ENCODE measurements at places on chromosomes 5 and 9.

DNA sequence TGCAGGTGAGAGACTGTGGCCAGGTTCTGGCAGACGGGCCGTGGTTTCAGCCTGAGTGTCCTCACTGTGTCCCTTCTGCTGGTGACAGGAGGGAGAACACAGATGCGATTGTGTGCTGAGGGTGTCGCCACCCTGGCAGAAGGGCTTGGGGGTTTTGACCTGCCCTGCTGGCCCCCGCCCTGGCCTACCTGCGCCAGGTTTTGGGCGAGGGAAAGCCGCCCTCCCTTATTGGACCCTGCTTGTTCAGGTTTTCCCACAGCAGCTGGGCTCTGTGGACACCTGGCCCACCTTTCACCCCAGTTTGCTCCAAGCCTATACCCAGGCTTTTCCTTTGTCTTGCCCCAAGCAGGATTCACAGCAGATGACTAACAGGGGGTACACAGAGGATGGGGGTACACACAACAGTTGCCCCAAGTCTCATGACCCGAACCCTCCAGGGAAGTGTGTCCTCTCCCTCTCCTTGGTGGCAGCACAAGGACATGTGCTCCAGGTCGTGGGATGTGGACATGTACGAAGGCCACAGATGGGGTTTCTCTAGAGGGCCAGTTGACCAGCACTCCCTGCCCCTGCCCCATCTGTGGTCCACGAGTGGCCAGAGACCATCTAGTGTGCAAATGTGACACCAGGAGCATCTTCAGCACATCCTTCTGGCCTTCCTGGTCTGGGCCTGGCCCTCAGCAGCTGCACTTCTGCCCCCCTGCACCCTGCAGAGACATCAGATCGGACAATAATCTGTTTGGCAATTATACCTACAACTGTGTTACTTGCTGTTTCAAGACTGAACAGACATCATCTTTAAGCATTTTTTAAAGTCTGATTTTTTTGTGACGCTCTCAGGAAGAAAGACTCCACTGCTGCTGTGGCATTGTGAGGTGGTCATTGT, 265.8 kb upstream of the IRX4 start:
- DNase-seq, result no peak

GRCh38 chr5:126066836-126067235, 356.4 kb upstream of the GRAMD2B start:
- DNase-seq, result no peak

- DNase-seq, result no peak
Measured at GRCh38 chr9:113828221-113828620, 47.9 kb upstream of the ZNF618 start.

DNA sequence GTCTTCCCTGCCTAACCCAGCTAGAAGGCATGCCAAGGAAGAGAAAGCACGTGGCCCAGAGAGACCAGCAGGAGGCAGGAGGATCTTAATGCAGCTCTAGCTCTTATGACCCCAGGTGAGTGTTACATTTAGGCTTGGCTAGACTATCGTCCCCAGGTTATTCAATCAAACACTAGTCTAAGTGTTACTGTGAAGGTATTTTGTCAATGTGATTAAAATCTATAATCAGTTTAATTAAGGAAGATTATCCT, 483.7 kb downstream of the BNC2 start:
- DNase-seq, result no peak
